ENCODE measurements at places on chromosomes 11 and 22.

- DNase-seq, result no peak
These were observed 174.2 kb downstream of the ETS1 start for GRCh38 chr11:128412847-128413791.

DNA sequence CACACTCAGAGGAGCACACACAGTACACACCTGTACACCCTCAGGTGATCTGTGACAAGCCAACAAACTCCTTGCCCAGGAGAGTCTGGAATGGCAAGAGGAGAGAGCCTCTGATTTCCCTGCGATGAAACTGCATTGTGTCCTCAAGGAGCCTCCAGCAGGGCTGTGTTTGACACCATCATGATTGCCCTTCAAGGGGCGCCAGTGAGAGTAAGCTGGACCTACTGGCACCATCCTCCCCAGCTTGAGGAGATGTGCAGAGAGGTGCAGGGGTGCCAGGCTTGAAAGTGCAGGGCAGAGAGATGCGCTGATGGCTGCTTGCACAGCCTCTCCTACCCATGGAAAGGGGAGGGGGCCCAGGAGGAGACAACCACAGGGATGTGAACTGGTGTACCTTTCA is 188.8 kb upstream of the CADM1 start:
- DNase-seq, result no peak

DNA sequence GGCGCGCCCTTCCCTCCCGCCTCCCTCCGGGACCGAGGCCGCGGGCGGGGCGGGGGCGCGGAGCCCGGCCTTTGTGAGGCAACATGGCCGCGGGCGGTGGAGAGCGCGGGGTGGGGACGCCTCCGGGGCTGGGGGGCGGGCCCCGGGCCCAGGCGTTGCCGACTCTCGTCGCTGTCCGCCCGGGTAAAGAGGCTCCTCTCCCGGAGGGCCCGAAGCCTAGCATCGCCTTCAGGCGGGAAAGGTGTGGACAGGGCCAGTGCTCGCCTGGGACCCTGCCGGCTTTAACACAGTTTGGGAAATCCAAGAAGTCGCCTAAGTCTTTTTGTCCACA is 369 bp downstream of the DGCR8 start:
- DNase-seq, result peak; percentile 85

- DNase-seq, result no peak
These were observed 369.6 kb downstream of the TENM4 start for GRCh38 chr11:79071190-79071589.

- DNase-seq, result no peak
These were observed 22.8 kb downstream of the THOC5 start for GRCh38 chr22:29530716-29531115.

DNA sequence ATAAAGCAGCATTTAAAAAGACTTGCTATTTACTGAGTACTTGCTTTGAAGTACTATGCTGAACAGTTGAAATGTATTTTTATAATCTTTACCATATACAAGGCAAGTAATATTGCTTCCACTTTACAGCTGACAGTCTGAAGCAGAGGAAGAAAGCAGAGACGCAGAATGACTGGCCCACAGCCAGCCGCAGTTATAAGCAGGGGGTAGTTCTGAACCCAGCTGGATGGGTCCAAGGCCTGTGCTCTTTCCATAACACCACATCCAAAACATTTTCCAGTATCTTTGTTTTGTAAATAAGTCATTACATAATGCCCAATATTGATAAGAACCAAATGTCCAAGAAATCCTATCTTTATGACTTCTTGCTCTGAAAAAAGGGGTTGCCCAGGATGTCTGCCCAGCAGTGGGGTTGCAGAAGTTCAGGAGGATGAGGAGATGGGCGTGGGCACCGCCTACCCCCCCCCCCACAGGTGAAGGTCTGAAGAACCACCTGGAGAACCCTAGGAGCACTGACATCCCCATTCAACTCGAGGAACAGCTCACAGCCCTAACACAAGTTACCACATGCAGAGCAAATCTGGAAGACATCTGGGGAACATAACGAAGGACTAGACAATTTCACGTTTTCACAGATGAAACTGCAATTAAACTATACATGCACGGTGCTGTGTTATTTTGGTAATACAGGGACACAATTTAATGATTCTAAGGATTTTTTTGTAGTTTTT is 24.2 kb upstream of the YPEL1 start:
- DNase-seq, result no peak

DNA sequence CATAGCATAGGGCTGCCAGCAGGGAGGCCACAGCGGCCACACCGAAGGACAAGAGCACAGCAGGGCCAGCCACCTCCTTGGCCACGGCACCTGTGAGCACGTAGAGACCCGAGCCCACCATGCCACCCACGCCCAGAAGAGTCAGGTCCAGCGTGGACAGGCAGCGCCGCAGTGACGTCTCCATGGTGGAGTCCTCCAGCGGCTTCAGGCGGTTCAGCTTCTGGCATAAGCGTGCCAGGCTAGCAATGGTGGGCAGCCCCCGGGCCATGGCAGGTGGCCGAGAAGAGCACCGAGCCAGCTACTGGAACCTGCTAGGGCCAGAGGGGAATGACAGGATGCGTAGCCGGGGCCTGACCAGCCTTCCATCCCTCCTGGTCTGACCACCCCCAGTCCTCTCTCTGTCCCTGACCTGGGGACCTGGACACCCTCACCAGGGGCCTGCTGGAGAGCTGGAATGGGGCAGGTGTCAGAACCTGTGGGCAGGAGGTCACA is 770 bp downstream of the SLC7A4 start:
- no peak for DNase-seq

DNA sequence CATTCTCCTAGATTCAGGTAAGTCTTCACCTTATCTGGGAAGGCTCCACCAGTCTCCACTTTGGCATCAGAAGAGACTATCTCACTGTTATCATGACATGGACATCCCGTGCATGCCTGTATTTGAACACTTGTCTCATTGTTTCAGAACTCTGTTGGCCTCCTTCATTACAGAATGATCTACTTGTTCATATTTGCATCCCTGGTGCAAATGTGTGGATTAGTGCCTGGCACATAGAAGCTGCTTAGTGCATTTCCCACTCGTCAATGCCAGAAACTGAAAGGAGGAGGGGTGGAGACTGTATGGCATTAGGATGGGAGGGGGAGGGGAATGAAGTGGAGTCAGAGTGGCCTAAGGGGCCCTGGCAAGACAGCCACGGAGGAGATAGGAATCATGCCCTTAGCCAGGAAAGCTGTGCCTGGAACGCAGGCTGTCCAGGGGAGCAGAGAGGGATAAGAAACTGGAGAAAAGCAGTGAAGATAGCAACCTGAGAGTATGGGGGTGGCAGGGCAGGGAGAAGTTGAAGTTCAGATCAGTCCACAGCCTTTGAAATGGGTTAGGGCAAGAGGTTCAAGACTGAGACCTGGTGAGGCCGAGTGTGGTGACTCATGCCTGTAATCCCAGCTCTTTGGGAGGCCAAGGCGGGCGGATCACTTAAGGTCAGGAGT is 53.8 kb upstream of the CAPRIN1 start:
- no peak for DNase-seq

DNA sequence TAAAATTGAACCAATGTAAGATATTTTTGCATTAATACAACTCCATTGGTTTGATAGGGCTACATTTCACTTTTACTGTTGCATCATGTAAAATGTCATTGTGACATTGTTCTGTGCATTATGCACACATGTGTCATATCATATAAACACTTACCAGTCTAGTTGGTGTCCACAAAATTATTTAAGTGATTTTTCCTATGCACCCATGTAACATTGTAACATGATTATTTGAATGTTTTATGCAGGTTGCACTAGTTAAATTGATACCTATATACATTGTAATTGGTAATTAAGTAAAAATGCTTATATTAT is 9.6 kb upstream of the BIRC3 start:
- DNase-seq, result no peak

DNA sequence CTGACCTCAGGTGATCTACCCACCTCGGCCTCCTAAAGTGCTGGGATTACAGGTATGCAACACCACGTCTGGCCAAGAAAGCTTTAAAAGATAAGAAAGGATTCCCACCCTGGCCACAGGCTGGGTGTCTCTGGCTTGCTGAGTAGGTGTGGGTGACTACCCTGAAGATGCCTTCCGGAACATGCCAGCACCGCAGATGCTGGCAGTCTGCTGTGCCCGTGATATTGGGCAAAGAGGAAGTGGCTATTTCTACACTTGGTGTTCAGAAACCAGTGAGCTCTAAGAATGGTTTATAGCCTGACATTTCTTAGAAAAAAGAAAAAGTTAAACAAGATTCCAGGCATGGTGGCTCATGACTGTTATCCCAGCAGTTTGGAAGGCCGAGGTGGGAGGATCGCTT is 6.1 kb downstream of the MRPL11 start:
- DNase-seq, result no peak

GRCh38 chr11:75602951-75603350 is 40.9 kb downstream of the SERPINH1 start:
- DNase-seq, result no peak

GRCh38 chr11:72668629-72669347 is 5.4 kb downstream of the PDE2A start:
- peak; percentile 48 for DNase-seq

GRCh38 chr11:72328366-72329224 is 84.6 kb upstream of the PHOX2A start:
- DNase-seq, result no peak

- DNase-seq, result no peak
These were observed 8.9 kb downstream of the KCNJ11 start for GRCh38 chr11:17379383-17380180.

DNA sequence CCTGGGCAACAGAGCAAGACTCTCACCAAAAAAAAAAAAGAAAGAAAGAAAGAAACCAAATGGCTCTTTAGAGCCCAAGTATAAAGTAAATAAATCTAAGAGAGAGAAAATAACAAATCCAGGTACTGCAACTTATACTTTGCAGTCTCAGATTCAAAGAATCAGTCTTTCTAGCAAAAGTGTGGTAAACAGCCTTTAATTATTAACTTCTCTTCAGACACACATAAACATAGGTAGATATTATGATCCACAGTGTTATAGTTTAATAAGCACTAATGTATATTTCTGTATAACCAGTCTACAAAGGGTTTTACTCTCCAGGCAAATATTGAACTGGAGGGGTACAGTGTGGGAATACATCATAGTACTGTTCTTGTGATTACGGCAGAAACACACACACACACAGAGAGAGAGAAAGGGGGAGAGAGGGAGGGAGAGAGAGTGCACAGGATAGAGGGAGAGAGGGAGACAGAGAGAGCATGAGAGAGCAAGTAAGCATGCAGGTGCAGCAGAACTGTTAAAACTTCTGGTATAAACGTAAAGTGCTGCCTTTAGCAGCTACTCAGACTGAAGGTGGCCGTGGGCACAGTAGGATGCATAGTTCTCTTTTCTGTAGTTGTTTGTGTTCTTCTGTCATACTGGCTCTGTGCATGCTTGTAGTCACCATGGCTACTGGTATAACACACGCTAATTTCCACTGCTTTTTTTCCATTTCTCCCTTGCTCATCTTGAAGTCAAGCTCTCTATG is 32.3 kb downstream of the MTMR2 start:
- DNase-seq, result no peak

DNA sequence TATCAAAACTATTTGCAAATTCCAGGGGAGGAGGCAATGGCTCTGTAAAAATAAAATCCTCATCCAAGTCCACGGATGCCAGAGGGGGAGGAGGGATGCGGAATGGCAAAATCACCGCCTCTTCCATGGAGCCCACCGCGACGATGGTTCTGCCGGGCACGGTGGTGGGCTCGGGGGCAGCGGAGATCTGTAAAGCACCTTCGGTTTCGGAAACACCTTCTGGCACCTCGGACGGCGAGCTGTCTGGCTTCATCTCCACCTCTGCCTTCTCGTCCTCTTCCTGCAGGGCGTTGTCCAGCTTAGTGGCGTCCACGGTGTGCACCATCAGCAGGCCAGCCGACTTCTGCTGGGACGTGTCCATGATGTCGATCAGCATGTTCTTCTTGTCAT is 87.7 kb downstream of the CTTN start:
- no peak for DNase-seq

DNA sequence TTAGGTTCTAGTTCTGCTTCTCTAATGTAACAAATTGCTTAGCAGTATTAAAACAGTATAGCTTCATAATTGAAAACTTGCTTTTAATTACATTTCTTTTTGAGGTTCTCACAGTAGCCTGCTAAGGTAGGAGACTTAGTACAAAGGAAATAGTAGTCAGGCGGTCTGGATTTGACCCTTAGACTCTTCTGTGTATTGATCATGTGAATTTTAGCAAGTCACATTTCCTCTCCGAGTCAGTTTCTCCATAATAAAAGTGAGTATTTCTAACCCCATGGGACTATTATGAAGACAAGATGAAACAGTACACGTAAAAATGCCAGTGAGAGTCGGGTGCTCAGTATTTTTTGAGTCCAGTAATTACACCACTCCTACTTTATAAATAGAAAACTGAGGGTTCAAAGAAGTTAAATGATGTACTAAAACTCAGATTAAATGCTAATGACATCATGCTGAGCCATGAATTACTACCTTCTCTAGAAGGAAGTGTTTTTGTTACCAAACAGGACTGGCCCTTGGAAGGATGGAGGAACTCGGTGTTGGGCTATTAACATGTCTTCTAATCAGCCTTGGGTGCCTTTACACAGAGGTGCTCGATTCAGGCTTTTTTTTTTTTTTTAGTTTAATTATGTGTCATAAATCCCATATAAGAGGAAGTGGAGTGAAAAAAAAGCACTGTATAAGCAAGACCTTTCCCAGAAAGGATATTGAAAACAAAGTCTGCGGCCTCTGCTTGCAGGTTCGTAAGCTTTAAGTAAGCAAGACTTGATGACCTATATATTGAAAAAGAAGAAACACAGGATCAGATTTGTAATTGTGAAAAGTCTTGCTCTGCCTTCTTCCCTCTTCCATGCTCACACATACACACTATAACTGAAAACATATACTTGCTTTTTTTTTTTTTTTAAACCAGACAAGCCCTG is 109.0 kb downstream of the EMSY start:
- no peak for DNase-seq

DNA sequence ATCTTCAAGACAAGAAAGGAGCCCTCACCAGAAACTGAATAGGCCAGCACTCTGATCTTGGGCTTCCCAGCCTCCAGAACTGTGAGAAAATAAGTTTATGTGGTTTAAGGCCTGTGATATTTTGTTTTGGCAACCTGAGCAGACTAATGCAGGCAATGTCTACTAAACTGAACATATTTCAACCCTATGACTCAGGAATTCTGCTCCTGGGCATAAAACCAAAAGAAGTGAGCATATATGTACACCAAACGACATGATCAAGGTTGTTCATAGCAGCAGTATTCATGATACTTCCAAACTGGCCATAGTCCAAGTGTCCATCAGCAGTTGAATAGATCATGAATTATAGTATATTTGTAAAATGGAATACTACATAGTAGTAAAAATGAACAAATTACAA is 29.0 kb downstream of the CSNK2A3 start:
- DNase-seq, result no peak

GRCh38 chr22:36822581-36822980 is 5.7 kb upstream of the PVALB start:
- no peak for DNase-seq

DNA sequence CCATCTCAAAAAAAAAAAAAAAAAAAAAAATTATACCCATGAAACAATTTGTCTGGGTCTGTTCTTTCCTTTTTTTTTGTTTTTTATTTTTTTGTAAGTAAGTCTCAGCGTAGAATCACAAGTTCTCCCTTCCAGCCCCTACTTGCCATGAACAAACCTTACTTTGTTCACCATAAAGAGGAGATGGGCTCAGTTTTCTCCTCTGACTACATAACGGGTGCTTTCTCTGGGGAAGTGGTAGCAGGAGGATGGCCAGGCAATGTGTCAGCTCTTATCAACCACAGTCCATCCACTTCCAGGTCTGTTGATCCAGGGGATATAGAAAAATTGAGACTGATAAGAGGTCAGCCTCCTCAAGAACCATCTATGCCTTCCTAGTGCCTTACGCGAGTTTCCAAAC is 11.0 kb downstream of the ASCC2 start:
- no peak for DNase-seq

- DNase-seq, result peak; percentile 81
These were observed 2.2 kb upstream of the TUT1 start for GRCh38 chr11:62593434-62594044.

Measured in activated T-cell treated with anti-CD3 and anti-CD28 coated beads, Interleukin-2, amount 50 U/mL, for 24 hours (primary cell).